ENCODE measurements at places on chromosomes 4 and X.

DNA sequence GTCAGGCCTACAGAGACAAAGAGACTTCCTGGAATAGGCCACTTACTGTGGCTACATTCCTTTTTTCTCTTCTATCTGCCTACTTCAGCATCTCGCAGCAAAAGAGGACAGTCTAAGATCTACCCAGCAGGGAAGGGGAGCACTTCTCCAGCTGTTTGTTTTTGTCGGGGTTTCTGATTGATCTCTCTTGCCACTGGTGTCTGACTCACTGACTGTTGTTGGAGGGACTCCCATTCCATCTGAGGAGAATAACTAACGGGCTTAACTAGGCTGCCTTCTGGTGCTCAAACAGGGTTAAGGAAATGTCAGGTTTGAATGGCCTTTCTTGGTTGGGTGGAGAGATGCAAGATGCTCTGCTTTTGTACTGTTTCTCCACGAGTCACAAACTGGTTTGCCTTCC lies 100.2 kb upstream of the TMEM164 start:
- DNase-seq = no peak

DNA sequence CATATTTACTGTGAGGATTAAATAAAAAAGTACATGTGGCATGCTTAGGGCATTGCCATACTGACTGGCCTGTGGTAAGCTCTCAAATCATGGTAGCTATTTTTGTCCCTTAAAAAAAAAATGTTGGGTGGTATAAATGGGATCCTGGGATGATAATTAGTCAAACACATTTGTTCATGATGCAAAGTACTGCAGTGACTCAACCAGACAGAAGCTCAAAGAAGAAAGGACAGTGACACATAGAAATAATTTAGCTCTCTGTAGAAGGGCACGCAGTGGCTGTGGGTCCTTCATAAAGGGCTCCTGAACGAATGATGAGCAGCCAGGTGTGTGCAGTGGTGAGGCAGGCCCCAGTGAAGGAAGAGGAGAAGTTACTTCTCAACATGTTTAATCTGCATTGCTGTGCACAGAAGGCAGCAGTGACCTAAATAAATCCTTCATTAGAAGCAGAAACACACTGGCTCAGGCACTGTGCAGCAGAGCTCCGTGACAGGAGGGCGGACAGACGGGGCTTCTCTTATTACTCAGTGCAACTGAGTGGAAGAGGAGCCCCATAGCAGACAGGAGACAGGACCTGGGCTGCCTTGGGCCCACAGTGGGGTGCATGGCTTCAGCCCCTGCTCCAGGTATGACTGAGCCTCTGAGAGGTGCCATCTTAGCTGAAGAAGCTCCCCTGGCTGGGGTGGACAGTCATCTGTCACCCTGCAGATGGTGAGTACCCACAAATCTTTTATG lies 20.3 kb downstream of the HS3ST1 start:
- DNase-seq = no peak

DNA sequence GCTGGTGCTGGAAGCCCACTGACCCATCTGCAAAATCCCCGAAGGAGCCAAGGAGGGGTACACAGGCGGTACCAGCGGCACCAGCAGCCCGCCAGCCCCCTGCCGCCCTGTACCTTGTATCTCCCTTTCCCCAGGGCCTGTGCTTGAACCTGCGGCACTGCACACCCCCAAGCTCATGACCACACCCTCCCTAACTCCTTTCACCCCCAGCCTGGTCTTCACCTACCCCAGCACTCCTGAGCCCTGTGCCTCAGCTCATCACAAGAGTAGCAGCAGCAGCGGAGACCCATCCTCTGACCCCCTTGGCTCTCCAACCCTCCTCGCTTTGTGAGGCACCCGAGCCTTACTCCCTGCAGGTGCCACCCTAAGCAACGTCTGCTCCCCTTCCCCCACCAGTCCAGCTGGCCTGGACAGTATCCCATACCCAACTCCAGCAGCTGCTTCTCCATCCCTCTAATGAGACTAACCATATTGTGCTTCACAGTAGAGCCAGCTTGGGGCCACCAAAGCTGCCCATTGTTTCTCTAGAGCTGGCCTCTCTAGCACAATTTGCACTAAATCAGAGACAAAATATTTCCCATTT lies 94.9 kb downstream of the LARP1B start:
- DNase-seq = no peak

- no peak for DNase-seq
These were observed 16.4 kb upstream of the NKRF start for GRCh38 chrX:119622356-119623232.

DNA sequence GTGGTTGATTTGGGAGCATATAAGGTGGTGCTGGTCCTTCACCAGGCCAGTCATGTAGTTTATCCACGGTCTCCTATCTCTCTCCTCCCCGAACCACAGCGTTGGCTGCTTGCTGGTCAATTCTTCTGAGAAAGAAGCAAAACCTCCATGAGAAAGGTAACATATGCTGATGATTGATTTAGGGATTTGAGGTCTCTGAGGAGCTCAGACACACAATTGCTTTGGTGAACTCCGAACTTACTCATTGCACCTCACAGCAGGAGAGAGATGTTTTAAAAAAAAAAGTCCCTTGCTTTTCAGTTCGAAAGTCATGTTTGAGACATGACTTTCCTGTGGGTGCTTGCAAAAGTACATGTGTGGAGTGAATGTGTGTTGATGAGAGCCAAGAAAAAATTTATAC lies 100.2 kb downstream of the TSPAN7 start:
- DNase-seq = no peak

- no peak for DNase-seq
These were observed 24.3 kb downstream of the ADD1 start for GRCh38 chr4:2867758-2868491.

- DNase-seq = no peak
These were observed 28.6 kb downstream of the TBC1D14 start for GRCh38 chr4:6938237-6938636.

GRCh38 chr4:57113870-57114269 lies 3.7 kb upstream of the IGFBP7 start:
- no peak for DNase-seq

- no peak for DNase-seq
These were observed 242.0 kb downstream of the BCOR start for GRCh38 chrX:39855748-39856129.

- no peak for DNase-seq
These were observed 350.3 kb downstream of the PTTG2 start for GRCh38 chr4:38310446-38311043.

DNA sequence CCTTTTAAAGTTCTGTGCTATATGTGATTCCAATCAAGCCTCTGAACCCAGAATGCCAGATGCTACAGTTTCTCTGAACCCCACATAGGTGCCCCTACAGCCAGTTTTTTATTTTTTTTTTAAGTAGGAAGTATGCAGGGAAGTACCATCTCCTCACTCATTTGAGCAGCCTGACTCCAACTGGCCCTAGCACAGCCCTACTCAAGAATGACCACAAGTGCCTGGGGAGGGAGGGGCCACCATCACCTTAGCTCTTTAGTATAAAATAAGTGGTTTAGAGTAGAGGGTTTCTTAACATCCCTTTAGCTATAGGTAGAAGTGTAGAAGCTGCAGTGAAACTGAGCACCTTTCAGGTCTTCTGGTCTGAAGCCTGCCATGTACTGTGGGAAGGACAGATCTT lies 14.4 kb downstream of the MSN start:
- no peak for DNase-seq

- no peak for DNase-seq
These were observed 14.4 kb upstream of the CYBB start for GRCh38 chrX:37765507-37765906.

GRCh38 chr4:38662522-38663089 lies 1.4 kb upstream of the KLF3 start:
- no peak for DNase-seq

GRCh38 chr4:126051689-126052424 lies 737.1 kb downstream of the FAT4 start:
- DNase-seq = no peak

DNA sequence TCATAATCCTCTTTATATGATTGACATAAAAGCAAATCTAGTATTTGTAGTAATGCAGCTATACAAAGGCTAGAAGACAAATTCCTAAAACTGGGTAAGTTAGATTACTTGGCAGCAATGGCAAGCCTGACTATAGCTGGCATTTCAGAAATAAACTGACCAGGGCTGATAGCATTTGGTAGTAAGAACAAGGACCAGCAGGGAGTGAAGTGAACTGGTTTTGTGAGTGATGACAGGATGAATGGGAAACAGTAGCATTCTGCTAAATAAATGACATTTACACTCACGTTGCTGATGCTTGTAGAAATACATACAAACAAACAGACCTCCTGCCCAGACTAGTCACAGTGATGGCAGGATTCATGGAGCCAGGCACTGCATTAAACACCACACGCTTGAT lies 31.5 kb upstream of the TNIP3 start:
- no peak for DNase-seq

DNA sequence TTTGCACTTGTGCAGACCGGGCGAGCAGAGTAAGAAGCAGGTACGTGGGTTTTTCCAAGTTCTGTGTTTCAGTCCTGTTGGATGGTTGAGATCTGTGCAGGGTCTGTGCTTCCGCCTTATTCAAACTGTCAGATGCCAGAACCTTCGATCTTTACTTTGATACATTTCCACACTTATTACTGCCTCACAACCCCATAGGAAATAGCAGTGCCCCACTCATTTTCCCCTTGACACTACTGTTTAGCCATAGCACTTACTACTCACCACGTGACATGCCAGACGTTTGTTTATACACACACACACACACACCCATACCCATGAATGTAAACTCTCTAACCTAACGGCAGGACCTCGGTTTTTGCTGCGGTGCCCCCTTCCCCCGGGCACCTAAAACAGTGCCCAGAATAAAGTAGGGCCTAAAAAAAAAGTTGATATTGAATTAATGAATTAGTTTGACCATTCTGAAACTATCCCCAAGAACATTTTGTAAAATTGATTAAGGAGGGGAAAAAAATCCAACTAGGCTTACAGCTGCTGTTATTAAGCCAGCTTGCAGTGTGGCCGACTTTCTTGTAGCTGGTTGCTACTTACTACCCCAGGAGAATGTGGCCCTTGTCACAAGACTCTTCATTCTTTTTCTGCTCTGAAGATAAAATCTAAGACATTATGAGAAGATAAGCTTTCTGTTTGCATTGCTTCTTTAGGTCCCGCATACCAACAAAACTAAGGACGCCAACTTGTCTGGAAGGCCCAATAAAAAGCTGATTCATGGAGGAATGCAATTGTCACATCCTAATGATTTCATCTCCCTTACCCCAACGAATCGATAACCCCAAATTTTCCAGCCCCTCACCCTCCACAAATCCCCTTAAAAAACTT lies 704 bp upstream of the SEPSECS start:
- peak; percentile 44 for DNase-seq

DNA sequence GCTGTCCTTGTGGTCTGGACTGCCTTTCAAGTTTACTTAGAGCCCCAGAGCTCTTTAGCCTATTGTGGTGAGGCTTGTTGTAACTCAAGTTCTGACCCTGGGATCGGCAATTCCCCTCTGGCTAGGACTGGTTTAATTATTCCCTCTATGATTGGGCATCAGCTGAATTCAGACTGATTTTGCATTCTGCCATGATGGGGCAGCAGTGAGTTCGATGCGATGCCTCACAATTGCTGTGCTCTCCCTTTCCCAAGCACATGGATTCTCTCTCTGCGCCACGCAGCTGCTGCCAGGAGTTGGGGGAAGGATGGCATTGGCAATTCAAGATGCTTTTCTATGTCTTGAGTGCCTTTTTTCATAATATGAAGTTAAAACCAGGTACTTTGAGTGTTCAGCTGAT lies 327.8 kb upstream of the CXorf51B start:
- no peak for DNase-seq

GRCh38 chr4:117868201-117868600 lies 166.1 kb upstream of the NDST3 start:
- DNase-seq = no peak

- no peak for DNase-seq
These were observed 220.7 kb downstream of the ANTXR2 start for GRCh38 chr4:79852305-79852730.

GRCh38 chr4:113607998-113608397 lies 153.5 kb downstream of the CAMK2D start:
- DNase-seq = no peak

DNA sequence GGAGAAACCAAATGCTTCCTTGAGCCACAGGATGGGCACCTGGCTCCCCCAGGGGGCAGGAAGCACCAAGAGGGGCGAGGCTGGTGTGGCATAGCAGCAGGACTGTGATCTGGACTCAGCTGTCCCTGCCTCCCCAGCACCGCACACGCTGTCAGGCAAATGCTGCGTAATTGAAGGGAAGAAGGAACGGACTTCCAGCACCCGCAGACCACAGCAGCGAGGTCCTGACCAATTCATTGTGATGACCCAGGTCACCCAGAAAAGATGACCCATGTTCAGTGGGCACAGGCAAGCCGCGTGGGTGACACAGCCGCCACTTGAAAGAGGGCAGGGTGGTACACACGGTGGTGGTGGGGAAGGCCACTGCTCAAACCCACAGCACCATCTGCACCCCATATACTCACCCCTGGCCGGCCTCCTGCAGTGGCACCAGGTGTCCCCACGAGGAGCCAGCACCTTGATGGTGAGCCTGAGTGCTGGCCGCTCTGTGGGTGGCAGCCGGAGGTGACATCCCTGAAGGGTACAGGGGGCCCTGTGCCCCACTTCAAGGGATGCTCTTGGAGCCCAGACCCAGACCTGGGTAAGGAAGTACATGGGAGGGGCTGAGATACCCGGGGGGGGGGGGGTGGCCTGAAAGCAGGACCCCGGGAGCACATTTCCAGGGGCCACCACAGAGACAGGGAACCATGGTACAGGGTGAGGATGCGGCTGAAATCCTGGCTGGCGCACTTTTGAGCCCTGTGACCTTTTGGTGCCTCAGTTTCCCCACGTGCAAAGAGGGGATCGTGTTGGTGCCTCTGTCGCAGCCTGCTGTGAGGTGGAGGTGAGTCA lies 11.5 kb downstream of the NAT8L start:
- DNase-seq = no peak

DNA sequence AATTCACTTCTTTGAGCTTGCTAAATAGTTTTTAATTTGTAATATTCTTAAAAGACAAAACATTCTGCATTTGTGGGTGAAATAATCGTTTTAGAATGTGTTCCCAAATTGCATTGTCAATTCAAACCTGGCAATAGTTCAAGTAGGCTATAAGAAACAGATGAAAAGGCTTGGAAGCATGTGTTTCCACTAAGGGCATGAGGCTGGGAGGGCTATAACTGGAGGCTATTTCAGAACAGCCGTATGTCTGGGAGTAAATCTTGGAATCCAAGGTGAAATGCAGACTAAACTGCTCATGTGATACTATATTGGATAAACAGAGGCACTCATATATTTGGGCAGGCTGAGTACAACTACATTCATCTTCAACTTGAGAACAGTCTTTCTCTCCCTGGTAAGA lies 117.4 kb upstream of the GRPR start:
- no peak for DNase-seq

GRCh38 chrX:40508560-40508959 lies 72.2 kb upstream of the ATP6AP2 start:
- no peak for DNase-seq

- no peak for DNase-seq
These were observed 6.3 kb upstream of the TBC1D25 start for GRCh38 chrX:48533165-48533564.

- DNase-seq = no peak
These were observed 95.7 kb downstream of the NPNT start for GRCh38 chr4:105990933-105991332.

Data from HuH-7 (cell line).